ENCODE measurements at places on chromosomes 2 and 18.

DNA sequence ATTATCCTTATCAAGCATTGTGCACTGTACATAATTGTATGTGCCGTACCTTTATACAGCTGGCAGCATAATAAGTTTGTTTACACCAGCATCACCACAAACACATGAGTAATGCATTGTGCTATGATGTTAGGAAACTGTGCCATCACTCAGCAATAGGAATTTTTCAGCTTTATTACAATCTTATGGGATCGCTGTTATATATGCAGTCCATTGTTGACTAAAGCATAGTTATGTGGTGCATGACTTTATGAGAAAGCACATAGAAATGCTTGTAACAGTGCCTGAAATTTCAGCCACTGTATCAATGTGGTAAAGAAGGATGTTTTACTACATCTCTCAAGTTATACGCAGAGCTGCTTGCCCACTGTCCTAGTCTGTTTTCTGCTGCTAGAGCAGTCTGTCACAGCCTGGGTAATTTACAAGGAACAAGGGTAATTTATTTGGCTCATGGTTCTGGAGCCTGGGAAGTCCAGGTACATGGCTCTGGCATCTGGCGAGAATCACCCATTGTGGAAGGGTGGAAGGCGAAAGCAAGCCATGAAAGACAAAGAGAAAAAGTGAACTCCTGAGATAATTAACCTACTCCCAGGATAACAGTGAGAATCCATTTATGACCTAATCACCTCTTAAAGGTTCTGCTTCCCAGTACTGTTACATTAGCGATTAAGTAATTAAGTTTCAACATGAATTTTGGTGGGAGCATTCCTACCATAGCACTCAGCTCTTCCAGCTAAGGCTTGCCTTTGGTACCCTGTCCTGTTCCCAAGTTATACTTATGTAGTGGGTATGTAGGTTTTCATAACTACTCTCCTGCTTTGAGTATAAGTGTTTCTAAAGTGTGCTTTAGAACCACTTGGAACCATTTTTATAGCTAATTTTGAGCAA lies 4.6 kb downstream of the MAP3K20 start:
- DNase-seq: no peak

- DNase-seq: no peak
Observed at GRCh38 chr2:10310309-10310888, 7.7 kb downstream of the HPCAL1 start.

GRCh38 chr2:219142329-219142728 lies 18.3 kb downstream of the NHEJ1 start:
- no peak for DNase-seq

GRCh38 chr2:51213826-51214225 lies 181.9 kb upstream of the NRXN1 start:
- no peak for DNase-seq

- DNase-seq: no peak
Observed at GRCh38 chr2:100412881-100413321, 4.6 kb downstream of the CHST10 start.

GRCh38 chr2:10948188-10948564 lies 36.4 kb downstream of the KCNF1 start:
- no peak for DNase-seq

- DNase-seq: no peak
Observed at GRCh38 chr2:106885971-106886915, at the start of gene ST6GAL2. Gene ST6GAL2, minus strand, starts transcription at chr2:106886167. Its CDS starts 42,190 bp downstream, at chr2:106843977.

- DNase-seq: no peak
Observed at GRCh38 chr2:179518830-179519229, 254.2 kb upstream of the SESTD1 start.

- DNase-seq: no peak
Observed at GRCh38 chr2:109374548-109375130, 239.1 kb downstream of the SEPTIN10 start.

GRCh38 chr2:174492963-174493431 lies 6.2 kb upstream of the GPR155 start:
- DNase-seq: peak; percentile 65

DNA sequence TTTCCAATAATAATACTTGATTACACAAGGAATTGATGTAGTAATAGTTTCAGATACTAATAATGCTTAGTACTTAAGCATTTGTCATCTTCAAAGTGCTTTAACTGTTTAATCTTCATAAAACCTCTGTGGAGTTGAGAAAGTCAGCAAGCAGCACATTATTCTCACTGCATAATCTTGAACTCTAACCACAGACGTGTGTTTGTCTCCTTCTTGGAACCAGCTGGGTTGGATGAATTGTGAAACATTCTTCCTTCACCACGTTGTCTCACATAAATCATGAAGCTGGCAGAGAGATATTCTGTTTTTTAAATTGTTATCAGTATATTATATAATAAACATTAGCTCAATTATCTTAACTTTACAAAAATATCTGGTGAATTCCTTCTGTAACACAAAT lies 55.1 kb upstream of the LDAH start:
- DNase-seq: no peak

DNA sequence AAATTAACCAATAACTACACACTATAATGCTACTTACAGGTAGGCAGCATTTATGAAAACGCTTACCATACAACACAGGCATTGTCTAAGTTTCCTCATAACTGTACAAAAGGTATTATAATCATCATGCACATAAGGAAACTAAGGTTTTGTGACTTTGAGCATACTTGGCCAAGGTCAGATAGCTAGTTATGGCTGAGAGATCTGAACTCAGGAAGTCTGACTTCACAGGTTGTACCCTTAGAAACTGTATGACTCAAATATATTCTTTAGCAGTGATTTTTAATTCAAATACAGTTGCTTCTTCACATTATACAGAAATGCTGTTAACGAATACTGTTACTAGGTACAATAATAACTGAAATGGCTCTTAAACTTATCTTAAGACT lies 89.3 kb downstream of the TRIP12 start:
- DNase-seq: peak; percentile 16

GRCh38 chr2:25597881-25598280 lies 75.5 kb downstream of the DTNB start:
- no peak for DNase-seq

DNA sequence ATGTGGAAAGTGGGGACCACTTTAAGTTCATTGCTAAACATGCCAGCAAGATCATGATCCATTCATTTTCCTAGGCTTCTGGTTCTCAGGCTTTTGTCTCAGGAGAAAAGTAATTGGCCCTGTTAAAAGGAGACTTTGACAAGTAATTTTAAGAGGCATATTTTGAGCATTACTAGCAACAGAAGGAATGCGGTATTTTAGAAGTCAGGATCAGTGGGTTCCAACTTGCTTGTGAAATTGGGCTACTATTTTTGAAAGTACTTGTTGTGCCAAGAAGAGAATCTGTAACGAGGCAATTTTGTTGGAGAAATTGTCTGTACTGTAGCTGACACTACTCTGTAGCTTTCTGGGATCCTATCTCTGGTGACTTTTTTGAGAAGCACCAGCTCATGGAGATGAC lies 59.4 kb downstream of the CERS6 start:
- no peak for DNase-seq

DNA sequence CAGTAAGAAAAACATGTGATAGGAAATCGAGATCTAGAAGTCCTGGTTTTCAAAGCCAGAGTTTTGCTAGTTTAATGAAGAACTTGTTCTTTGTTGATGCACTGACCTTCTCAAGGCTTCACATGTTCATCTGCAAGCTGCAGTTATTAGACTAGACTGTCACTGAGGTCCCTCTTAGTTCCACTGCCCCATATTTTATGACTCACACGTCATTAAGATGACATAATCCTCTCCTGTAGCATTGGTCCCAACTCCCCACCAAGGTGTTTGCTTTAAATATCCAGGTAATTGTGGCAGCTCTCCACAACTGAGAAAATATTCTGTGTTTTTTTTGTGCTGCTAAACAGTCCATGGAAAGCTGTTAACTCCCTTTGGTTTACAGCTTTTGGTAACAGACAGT lies 149.7 kb downstream of the MREG start:
- DNase-seq: no peak

DNA sequence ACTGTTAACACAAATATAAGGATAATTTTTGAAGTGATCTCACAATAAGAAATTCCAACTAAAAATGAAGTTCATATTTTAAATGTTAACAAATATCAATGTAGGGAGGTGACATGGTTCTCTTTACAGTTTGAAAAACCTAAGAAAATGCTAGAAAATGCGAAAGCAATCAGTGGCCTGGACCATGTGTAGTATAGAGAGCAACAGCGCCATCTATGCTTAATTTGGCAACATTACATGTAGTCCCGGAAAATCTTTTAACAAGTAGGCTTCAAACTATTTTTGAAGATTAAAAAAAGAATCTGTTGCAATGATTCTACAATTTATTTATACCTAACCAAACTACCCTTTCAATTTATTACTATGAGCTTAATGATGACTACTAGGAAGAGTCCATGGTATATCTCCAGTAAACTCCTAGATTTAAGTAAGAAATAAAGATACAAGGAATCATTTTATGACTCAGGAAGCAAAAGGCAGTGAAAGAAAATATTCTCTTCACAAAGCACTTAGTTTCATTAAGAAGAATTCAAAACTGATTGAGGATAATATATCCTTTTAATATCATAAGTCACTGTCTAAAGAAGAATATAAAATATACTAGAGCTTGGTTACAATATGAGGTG lies 33.3 kb downstream of the NDUFA10 start:
- peak; percentile 51 for DNase-seq

DNA sequence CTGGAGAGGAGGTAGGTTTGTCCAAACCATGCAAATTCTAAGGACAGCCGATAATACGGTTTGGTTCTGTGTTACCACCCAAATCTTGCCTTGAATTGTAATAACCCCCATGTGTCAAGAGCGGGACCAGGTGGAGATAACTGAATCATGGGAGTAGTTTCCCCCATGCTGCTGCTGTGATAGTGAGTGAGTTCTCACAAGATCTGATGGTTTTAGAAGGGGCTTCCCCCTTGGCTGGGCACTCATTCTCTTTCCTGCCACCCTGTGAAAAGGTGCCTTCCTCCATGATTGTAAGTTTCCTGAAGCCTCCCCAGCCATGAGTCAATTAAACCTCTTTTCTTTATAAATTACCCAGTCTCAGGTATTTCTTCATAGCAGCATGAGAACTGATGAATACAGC lies 295.2 kb downstream of the NBAS start:
- DNase-seq: no peak

DNA sequence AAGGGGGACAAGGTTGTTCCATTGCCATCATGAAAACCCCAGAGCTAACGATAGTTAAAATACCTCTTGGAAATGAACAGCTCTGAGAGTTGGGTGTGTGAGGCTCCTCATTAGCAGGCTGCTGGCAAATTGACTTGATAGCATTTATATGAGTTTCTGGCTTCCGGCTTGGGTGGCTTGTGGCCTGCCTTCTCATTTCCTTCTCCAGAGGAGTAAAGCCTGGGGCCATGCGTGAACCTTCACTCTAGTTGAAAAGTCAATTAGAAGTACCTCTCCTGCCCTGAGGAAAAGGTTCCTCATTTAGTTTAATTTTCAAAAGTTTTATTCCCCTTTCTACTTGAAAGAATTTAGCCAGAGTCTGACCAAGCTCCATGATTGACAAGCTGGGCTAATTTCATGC lies 67.1 kb downstream of the MGAT5 start:
- peak; percentile 49 for DNase-seq

DNA sequence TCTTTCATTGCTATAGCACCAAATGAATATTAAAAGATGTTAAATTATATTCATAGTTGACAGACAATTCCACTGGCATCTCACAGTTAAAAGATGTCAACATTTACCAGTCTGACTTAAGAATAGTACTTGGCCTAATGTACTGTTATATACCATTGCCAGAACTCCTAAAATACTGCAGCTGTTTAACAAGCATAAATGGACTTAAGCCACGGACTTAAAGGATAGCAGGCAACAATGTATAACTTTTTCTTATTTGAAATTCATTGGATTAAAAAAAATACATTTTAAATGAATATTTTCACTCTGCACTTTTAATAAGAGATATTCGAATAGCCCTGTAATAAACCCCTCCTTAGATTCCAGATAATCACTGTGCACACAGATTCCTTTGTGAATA lies 3.8 kb downstream of the TCF4 start:
- DNase-seq: no peak

GRCh38 chr18:37658894-37659293 lies 93.3 kb upstream of the CELF4 start:
- DNase-seq: no peak

DNA sequence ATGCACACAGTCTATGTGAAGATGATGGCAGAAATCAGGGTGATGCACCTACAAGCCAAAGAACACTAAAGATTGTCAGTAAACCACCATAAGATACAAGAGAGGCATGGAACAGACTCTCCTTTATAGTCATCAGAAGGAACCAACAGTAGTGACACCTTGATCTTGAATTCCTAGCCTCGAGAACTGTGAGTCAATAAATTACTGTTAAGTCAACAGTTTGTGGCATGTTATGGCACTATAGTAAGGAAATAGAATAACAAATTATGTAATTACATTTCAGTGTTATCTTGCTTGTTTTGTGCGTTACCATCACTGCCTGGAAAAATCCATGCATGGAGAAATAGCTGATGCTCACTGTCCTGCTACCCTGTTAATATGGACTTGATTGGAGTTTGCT lies 110.2 kb upstream of the LRP1B start:
- no peak for DNase-seq

- DNase-seq: no peak
Observed at GRCh38 chr18:22337833-22338232, 79.9 kb downstream of the CTAGE1 start.

DNA sequence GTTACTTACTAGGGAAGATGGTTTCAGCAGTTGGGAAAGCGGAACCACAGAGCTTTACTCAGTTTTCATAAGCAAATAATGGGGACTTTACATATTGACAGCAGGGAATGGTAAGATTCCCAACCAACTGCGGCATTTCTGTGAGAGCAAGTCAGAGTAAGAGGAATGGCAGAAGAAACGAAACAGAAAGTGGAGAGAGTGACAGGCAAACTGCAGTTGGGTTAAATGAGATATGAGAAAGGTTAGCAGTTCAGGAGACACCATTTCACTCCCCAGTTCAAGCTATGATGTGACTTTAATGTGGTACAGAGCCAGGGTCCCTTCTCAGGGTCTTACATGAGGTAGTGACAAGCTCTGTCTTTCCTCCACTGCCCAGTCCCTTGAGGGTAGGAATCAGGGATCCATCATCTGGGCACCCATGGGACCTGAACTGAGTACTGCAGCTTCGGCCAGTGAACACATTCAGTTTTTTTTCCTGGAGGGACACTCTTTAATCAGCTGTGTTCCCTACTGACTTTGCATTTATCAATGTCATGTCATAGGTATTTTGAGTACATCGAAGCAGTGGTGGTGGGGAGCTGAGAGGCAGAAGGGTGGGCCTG lies 33.0 kb upstream of the GREB1 start:
- no peak for DNase-seq

DNA sequence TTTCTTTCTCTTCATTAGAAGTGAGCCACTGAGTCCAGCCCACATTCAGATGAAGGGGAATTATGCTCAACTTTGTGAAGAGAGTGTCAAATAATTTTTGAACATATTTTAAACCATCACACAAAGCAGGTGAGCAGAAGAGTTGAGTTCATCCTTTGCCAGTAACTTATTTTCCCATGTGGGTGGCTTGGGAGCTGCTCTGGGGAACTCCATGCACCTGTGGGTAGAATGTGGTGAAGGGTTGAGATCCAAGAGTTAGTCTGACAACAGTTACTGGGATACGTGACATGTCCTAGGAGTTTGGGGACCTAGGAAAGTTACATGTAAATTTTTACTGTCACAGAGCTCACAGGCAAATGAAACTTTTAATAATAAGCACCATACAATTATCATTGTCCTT lies 21.6 kb downstream of the MAPK4 start:
- DNase-seq: no peak

- no peak for DNase-seq
Observed at GRCh38 chr2:60334610-60335009, 218.8 kb downstream of the BCL11A start.

GRCh38 chr18:79647307-79647706 lies 32.3 kb upstream of the CTDP1 start:
- no peak for DNase-seq

Data from CD4-positive, alpha-beta T cell treated with Interleukin-15 for 4 hours (primary cell).